ENCODE measurements at places on chromosomes 7 and 10. TPM values are rescaled to one million over a fixed set of nuclear protein-coding genes. Genes with fewer than 3 reads are reported as not detected.

- no peak for DNase-seq
These were observed 230.7 kb downstream of the RPS24 start for GRCh38 chr10:78264361-78264760.

GRCh38 chr10:373526-374309 is 238.5 kb downstream of the ZMYND11 start:
- no peak for DNase-seq

- DNase-seq = no peak
These were observed 27.9 kb downstream of the SRI start for GRCh38 chr7:88191911-88192310.

GRCh38 chr10:89327803-89328441 is at the start of gene IFIT3:
TSS of gene IFIT3 (plus strand) at chr10:89327997. CDS start at chr10:89328074, 77 bp downstream.
- peak; percentile 60 for DNase-seq

DNA sequence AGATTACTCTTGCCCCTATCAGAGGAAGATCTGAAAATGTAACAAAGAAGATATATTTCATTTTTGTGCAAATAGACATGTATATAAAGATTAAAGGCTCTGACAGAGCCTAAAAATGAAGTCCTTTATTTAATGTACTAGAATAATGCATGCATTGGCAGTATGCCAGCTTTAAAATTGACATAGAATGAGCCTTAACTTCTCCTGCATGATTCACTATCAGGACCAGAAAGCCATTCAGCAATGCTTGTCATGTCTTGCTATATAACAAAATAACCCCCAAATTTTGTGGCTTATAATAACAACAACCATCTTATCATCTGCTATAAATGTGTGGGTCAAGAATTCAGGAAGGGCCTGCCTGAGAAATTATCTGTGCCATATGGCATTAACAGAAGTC is 411.9 kb downstream of the GRM8 start:
- no peak for DNase-seq

DNA sequence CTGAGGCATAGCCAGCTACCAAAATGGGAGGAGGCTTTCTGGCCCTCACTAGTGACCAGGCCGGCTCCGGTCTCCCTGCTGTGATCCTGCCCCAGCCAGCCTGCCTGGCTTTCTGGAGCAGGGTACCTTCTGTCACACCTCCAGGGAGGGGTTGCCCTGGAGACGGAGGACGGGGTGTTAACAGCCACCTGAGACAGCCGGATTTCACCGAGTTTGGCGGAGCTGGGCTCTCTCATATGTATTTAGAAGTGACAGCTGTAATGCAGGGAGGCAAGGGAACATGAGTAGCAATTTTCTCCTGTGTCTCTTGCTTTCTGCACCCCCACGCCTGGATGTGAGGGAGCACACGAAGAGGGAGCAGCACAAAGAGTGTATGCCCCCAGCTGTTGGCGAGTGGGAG is 473.3 kb downstream of the PLXNA4 start:
- no peak for DNase-seq

DNA sequence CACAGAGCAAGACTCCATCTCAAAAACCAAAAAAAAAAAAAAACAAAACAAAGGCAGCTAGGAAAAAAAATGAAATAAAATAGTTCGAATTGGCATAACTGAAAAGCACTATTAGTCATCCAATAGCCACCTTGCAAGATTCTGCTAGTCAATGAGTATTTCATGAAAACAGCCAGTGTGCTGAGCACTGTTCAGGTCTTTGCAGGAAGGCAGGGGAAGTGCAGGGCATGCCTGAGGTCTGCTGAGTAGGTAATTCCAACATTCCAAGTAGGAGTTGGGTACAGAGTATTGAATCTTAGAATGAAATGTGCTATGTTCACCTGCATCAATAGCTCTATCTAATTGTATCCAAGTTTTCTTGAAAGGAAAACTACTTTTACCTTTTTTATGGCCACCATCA is 22.9 kb downstream of the ABRAXAS2 start:
- no peak for DNase-seq

DNA sequence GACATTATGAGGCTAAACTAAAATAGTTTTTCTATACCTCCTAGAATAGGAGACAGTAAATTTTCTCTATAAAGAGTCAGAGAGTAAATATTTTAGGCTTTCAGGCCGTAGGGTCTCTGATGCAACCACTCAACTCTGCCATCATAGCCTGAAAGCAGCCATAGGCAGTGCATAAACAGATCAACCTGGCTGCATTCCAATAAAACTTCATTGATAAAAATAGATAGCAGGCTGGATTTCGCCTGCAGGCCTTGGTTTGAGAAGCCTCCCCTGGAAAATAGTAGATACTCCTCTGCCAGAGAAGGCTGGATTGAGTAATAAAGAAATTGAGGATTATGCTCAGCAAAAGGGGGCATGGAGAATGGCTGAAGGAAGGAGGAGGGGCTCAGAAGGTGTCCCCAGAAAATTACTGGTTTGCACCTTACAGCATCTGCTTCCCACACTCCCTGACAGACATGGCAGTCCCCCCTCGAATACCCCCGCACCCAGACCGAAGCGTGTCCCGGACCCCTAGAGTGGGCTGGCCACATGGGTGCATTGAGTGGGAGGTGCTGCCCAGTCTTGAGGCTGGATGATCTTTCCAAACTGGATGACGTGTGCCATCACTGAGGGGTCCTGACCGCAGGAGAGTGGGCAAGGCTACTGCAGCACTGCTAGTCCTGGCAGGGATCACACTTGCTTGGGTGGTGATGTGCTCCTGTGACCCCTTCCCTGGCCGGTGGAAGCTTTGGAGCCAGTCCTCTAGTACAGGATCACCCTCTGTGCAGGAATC is 126.6 kb downstream of the PTPN20 start:
- DNase-seq = no peak

DNA sequence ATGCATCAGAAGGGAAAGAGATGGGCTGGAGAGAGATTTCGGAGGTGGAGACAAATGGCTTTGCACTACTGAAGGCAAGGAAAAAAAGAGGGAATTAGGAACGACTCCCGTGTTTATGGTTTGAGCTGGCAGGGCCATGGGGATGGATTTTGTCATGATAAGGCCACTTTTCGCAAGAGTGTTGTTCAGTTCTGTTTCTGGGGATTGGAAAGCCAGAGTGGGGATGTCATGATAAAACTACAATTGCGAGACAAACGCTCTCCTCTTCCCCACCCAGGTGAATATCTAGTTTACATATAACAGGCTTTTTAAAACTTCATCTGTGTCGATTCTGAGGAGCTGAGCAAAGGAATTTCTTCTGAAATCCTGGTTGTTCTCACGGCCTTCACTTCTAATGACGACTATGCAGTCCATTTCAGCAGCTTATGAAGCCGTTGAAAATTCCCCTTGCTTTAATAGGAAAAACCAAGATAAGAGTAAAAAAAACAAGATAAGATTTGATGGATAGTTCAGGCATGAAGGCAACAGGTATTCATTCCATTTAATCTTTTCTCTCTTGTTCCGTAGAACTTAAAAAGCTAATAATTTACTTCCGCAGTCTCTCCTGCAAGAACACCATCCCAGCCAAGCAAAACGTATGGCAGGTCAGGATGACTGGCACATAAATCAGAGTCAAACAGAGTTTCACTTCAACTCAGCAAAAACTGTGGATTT is 245.6 kb upstream of the PITRM1 start:
- no peak for DNase-seq

DNA sequence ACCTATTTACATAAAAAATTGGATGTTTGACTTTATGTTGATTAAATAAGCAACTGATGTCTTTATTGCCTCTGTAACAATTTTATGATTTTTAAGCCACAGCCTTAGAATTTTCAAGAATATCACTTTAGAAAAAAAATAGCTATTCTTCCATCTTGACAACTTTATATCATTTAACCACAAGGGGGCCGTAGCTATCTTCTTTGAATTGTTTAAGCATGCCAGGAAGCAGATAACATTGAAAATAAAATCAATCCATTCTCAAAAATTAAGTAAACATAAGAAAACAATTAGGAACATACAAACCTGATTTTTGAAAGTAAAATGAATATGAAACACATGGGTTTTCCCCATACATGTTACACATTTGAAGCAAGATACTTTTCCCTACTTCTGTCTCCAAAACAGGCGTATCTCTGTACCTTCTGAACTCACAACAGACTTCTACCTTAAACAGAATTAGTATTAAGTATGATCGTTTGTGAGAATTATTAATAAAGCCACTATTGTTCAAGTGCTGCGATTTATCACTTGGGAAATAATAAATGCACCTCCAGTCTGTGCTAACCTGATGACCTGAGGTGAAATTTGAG is 209.0 kb downstream of the CACNA2D1 start:
- peak; percentile 56 for DNase-seq

GRCh38 chr7:134473861-134474291 is 15.0 kb upstream of the AKR1B1 start:
- no peak for DNase-seq

- no peak for DNase-seq
These were observed 3.2 kb downstream of the TNS3 start for GRCh38 chr7:47578579-47579270.

CRPPA gene
- total RNA-seq = 0.38 TPM

GRM8 gene
- not detected for total RNA-seq

ZNF746 gene
- 22.7 TPM for total RNA-seq

ETV1 gene
- total RNA-seq = 81.6 TPM

SLC13A1 gene
- total RNA-seq = not detected

OIT3 gene
- total RNA-seq = not detected
